ENCODE measurements at places on chromosomes 7 and 10.

- no peak for DNase-seq
Observed at GRCh38 chr7:27387864-27388263, 145.3 kb downstream of the EVX1 start.

DNA sequence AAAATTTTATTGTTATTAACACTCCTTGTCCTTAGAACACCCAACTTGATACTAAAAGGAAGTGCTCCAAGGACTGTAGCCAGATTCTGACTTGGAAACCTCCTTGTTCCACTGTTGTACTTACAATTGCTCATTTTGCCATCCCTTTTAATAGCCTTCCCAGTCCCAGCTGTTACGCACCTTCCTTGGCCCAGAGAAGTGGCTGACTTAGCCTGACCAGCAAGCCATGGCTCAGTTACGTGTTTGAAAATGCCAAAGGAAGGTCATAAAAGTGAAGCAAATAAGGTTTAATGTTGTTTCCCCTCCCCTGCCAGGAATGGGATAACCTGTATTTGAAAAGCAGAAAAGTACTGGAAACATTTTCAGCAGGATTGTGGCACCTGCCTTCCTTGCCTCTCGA is 3.7 kb upstream of the ANKRD1 start:
- DNase-seq = no peak

- DNase-seq = no peak
Observed at GRCh38 chr7:27603813-27604212, 58.9 kb downstream of the HIBADH start.

- no peak for DNase-seq
Observed at GRCh38 chr7:155798673-155799439, 13.4 kb downstream of the SHH start.

GRCh38 chr7:23175938-23176337 is 5.9 kb upstream of the NUP42 start:
- no peak for DNase-seq

DNA sequence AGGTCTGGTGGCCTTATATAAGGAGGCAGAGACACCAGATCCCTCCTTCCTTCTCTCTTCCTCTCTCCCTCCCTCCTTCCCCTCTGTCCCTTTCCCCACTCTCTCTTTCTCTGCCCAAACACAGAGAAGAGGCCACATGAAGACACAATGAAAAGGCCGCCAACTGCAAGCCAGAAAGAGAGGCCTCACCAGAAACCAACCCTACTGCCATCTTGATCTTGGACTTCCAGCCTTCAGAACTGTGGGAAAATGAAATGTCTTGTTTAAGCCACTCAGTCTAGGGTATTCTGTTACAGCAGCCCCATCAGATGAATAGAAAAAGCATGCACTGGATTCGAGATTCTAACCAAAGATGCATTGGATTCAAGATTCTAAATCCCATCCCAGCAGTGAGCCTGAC is 168.1 kb downstream of the FAM107B start:
- no peak for DNase-seq

GRCh38 chr7:31545549-31545948 is 31.7 kb downstream of the ITPRID1 start:
- no peak for DNase-seq

All from activated CD4-positive, alpha-beta T cell treated with anti-CD3 and anti-CD28 coated beads, Interleukin-2, amount 50 U/mL, for 48 hours (primary cell).